Lower lobe of right lung (tissue), 2 donors: ENCODE measurements at places on chromosomes 1 and 21.
A peak's percentile ranks its signal among the peaks of the same experiment; 100 is the strongest.

- H3K27me3 ChIP-seq = peaks cover under 1% of the 10 kb centered on the region
- H3K4me3 ChIP-seq = no peak overlapping the region
- H3K4me1 ChIP-seq = no peaks in the 10 kb centered on the region
- DNase-seq = no peak
- H3K27ac ChIP-seq = no peak overlapping the region
- no peaks in the 10 kb centered on the region for H3K36me3 ChIP-seq
Measured at GRCh38 chr1:157628773-157629172, 30.9 kb upstream of the FCRL4 start.

GRCh38 chr1:61377242-61377958 lies 295.0 kb downstream of the NFIA start:
- H3K4me3 ChIP-seq = no peak overlapping the region
- H3K36me3 ChIP-seq = no peaks in the 10 kb centered on the region
- no peaks in the 10 kb centered on the region for H3K4me1 ChIP-seq
- DNase-seq = no peak
- no peak overlapping the region for H3K27ac ChIP-seq
- no peaks in the 10 kb centered on the region for H3K27me3 ChIP-seq

GRCh38 chr1:59699227-59699847 lies 115.4 kb upstream of the HOOK1 start:
- DNase-seq = no peak
- no peaks in the 10 kb centered on the region for H3K27me3 ChIP-seq
- peaks cover 39% of the 10 kb centered on the region for H3K4me1 ChIP-seq

DNA sequence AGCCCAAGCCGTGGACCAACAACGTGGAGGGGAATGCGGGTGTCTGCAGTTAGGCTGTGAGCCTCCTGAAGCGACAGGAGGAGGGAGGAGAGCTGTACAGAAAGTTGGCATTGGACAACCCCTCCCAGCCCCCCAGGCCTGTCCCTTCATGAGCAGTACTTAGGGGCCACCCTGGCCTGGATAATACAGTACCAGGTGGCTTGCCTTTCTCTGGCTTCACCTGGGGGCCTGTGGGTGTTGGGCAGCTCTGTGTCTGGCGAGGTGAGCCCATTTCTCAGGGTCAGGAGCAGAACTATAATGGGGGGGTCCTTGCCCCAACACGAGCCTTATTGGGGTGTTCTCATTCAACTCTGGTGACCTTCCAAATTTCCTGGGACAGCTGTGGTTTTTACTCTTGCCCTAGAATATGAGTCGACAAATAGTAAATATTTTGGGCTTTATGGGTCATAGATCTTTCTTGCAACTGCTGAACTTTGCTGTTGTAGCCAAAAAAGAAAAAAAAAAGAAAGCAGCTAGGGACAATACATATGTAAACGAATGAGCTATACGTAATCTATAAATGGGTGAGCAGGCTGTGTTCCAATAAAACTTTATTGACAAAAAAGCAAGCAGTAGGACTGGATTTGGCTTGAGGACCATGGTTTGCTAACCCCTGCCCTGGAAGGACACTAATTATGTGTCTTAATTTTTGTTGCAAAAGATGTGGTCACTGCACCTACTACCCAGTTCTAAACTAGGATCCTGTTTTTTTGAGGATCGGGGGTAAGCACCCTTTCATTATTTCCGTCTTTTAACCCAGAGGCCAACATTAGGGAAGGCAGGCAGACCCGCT lies 11.4 kb downstream of the COQ8A start:
- no peaks in the 10 kb centered on the region for H3K27me3 ChIP-seq
- H3K4me1 ChIP-seq = no peaks in the 10 kb centered on the region
- H3K27ac ChIP-seq = no peak overlapping the region
- H3K36me3 ChIP-seq = no peaks in the 10 kb centered on the region
- H3K4me3 ChIP-seq = no peak overlapping the region

DNA sequence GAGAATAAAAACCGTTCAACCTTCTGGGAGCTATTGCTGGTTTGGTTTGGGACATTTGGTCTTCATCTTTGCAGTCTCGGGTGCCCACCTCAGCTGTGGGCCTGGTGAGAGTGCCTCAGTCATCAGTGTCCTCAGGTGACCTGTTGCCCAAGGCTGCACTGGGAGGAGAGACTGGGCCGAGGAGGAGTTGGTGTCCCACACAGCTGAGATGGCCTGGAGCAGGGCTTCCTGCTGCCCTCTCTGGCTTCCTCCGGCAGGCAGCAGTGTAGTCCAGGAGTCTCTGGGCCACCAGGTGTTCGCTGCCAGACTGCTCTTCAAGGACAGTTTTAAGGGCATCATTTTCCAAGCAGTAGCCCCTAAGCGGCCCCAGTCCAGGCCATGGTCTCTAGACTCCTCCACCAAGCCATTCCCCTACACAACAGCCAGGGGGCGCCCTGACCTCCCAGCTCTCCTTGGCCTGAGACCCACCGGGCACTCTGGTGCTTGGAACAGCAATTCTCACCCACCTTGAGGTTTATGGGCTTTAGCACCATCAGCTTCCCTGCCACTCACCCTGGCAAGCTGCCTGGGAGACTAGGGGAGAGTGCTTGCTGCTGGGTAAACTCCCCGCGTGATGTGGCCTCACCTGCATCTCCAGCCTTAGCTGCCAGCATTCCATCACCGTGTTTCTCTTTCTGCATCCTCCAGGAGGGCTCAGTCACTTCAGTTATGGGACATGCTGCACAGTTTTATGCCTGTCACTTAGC lies 9.1 kb upstream of the SYTL1 start:
- DNase-seq = peak; percentile 69
- H3K36me3 ChIP-seq = peaks cover 87% of the 10 kb centered on the region
- no peak overlapping the region for H3K27ac ChIP-seq

GRCh38 chr1:6873298-6874015 lies 88.2 kb downstream of the CAMTA1 start:
- peaks cover 19% of the 10 kb centered on the region for H3K36me3 ChIP-seq
- no peak overlapping the region for H3K27ac ChIP-seq
- no peak overlapping the region for H3K4me3 ChIP-seq

GRCh38 chr1:22256213-22256512 lies 113.3 kb upstream of the WNT4 start:
- peak overlapping the region; percentile 56 for H3K27ac ChIP-seq
- H3K4me1 ChIP-seq = peaks cover 70% of the 10 kb centered on the region
- no peak for DNase-seq
- H3K4me3 ChIP-seq = no peak overlapping the region
- no peaks in the 10 kb centered on the region for H3K27me3 ChIP-seq

DNA sequence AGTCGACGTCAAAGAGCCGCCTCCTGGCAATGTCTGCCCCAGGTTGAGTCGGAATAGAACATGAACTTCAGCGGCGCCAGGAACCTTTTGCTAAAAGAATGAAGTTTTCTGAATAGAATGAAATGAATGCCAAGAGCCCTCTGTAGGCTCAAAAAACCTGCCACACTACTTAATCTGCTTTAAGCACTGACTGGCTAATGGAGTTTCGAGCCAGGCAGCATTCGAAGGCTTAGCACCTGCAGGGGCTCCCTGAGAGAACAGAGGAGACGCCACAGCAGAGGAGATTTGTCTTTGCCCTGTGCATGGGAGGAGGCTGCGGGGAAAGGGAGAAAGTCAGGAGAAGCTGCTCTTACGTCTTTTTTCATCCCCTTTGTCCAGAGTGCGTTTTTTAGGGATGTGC lies 641.7 kb downstream of the AJAP1 start:
- H3K27ac ChIP-seq = no peak overlapping the region
- no peak for DNase-seq
- peaks cover 5% of the 10 kb centered on the region for H3K27me3 ChIP-seq
- H3K36me3 ChIP-seq = no peaks in the 10 kb centered on the region

- no peak overlapping the region for H3K27ac ChIP-seq
- no peak for DNase-seq
- no peaks in the 10 kb centered on the region for H3K36me3 ChIP-seq
- H3K4me3 ChIP-seq = no peak overlapping the region
Measured at GRCh38 chr1:165473081-165473480, 28.2 kb upstream of the RXRG start.

DNA sequence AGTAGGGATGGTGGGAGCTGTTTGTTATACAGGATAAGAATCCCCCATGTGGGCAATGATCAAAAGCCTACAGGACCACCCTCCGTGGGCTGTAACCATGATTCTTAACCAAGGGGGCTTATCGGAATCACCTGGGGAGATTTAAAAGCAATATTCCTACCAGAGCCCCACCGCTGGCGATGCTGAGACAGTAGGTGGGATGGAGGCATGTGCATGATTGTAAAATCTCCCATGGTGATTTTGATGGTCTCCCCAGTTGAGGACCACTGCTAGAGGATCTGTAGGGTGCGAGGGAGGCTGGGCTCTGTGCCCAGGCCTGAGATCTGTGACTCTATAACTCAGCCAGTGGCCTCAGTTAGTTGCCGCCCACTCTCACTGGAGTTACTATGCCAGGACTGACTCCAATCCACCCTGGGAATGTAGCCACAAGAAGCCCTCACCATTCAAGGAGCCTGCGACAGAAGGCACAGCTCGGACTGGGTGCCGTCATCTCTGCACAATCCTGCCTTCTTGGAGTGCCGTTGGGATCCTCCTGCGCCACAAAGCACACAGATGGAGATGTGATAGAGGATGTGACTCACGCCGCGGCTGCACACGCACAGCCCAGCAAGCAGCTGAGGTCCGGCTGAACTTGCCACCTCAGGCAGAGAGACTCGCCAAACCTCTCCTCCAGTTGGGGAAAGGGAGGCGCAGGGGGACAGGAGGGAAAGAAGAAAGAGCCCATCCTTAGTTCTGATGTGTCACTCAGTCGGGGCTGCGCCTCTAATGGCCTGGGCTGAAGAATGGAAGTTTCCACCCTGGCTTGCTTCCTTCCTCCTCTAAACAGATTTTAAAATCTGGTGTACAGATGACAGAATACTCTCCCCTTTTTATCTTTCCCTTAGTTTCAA lies 26.5 kb downstream of the AKNAD1 start:
- peak overlapping the region; percentile 83 for H3K27ac ChIP-seq
- H3K36me3 ChIP-seq = no peaks in the 10 kb centered on the region
- peak; percentile 58 for DNase-seq
- H3K27me3 ChIP-seq = no peaks in the 10 kb centered on the region
- H3K4me3 ChIP-seq = peak overlapping the region; percentile 18
- peaks cover 37% of the 10 kb centered on the region for H3K4me1 ChIP-seq

DNA sequence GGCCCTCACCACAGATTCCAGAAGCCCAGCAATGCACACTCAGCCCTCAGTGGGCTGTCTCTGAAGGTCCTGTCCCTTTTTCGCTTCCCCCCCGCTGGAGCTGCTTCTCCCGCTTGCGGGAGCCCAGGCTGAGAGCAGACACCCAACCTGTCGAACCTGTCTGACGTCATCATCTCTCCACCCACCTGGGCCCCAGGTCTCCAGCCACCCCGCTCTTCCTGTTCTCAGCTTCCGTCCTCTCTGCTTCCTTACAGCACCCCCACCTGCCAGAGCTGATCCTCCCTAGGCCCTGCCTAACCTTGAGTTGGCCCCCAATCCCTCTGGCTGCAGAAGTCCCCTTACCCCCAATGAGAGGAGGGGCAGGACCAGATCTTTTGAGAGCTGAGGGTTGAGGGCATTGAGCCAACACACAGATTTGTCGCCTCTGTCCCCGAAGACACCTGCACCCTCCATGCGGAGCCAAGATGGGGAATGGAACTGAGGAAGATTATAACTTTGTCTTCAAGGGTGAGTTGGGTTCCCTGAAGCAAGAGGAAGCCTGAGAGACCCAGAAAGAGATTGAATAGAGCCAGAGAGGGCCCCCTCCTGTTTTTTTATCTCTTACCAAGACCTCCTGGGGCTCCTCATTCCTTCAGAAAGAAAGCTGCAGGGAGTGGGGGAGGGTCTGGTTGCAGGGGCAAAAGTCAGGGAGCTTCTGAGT lies at the start of gene RAB25:
TSS of gene RAB25 (plus strand) at position 224 of the 700 bp plus-strand sequence. CDS start at position 465, 241 bp downstream.
- H3K36me3 ChIP-seq = peaks cover 20% of the 10 kb centered on the region
- H3K27me3 ChIP-seq = no peaks in the 10 kb centered on the region
- peaks cover 4% of the 10 kb centered on the region for H3K4me1 ChIP-seq
- DNase-seq = peak; percentile 84
- peak within 1 kb of the TSS; percentile 58 for H3K27ac ChIP-seq
- H3K4me3 ChIP-seq = peak within 1 kb of the TSS; percentile 49

DNA sequence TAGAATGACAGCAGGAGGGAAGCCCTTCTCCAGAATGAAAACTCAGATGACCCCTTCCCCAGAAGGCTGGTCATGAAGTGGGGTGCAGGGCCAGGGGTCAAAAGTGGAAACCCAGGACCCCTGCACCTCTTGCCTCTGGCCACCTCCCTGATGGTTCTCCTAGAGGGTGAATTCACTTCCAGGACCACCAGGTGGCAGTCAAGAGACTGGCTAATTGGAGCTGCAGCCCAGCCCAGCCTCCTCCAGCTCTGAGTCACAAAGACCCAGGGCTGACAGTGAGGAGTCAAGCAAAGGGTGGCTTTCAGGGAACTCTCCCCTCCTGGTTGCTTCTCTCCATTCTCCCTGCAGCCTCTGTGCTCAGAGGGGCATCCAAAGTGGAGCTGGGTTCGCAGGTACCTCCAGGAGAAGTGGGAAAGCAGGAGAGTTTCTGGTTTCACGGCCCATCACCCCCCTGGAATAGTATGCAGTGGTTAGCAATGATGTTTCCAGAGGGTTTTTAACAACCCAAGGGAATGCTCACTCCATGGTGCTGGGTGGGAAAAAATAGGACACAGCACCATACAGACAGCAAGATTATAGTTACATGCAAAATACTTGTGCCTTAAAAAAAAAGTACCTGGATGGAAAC lies 6.1 kb upstream of the EPHB2 start:
- H3K27ac ChIP-seq = no peak overlapping the region
- no peaks in the 10 kb centered on the region for H3K36me3 ChIP-seq
- peaks cover 2% of the 10 kb centered on the region for H3K4me1 ChIP-seq
- no peak overlapping the region for H3K4me3 ChIP-seq

DNA sequence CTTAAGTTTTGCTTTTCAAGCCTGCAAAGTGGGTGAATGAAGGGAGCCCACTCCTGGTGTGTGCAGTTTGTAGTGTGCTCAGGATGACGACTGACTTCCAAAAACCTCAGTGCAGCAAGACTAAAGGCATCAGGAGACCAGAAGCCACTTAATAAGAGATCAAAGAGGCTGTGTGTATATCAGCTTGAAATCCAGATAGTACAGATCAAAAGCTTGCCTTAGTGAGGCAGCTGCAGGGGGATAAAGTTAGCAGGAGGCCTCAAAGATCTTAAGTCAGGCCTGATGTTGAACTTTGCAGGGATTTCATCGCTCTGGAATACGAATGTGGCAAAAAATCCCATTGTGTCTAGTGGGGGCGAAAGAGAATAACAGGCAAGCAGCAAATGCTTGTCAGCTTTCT lies 99.8 kb downstream of the PATJ start:
- H3K4me3 ChIP-seq = no peak overlapping the region
- H3K36me3 ChIP-seq = no peaks in the 10 kb centered on the region
- H3K27ac ChIP-seq = no peak overlapping the region
- no peaks in the 10 kb centered on the region for H3K27me3 ChIP-seq
- H3K4me1 ChIP-seq = no peaks in the 10 kb centered on the region

DNA sequence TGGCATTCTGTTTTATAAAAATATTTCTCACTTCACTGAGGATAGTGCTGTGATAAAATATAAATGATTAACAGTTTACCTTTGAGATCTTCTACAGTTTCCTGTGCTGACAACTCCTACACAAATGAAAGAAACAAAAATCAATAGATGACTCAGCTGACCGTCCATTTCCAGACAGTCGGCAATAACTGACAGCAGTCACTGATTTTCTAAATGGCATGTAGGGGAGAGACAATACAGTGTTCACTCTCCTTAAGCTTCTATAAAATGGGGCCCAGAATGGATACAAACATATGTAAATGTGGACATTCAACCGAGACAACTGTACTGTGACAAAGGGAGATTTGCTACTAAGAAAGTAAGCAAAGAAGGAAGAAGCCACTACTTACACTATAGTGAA lies 34.3 kb downstream of the PCNX2 start:
- H3K27ac ChIP-seq = no peak overlapping the region
- H3K27me3 ChIP-seq = no peaks in the 10 kb centered on the region
- no peak for DNase-seq
- peaks cover 12% of the 10 kb centered on the region for H3K36me3 ChIP-seq
- H3K4me1 ChIP-seq = no peaks in the 10 kb centered on the region
- no peak overlapping the region for H3K4me3 ChIP-seq
